ENCODE measurements at places on chromosomes 1 and 21.

DNA sequence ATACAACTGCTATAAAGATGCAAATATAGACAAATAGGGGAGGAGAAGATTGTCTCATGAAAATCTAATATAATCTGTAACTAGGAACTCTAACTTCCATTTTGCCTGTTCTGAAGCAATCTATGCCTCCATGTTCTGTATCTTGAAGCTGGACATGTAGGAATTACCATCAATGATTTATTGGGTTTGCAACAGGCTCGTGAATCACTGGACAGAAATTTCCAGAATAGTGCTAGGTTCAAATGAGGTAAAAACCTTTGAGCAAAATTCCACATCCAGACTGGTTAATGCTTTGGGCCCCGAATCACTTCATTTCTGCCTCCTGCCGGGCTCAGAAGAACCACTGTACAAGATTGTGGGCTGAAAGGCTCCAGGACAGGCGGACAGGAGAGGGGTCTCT lies 110.7 kb upstream of the CTTNBP2NL start:
- no peaks in the 10 kb centered on the region for H3K27me3 ChIP-seq
- DNase-seq: no peak
- no peaks in the 10 kb centered on the region for H3K36me3 ChIP-seq
- no peak overlapping the region for H3K4me3 ChIP-seq
- H3K27ac ChIP-seq: no peak overlapping the region

DNA sequence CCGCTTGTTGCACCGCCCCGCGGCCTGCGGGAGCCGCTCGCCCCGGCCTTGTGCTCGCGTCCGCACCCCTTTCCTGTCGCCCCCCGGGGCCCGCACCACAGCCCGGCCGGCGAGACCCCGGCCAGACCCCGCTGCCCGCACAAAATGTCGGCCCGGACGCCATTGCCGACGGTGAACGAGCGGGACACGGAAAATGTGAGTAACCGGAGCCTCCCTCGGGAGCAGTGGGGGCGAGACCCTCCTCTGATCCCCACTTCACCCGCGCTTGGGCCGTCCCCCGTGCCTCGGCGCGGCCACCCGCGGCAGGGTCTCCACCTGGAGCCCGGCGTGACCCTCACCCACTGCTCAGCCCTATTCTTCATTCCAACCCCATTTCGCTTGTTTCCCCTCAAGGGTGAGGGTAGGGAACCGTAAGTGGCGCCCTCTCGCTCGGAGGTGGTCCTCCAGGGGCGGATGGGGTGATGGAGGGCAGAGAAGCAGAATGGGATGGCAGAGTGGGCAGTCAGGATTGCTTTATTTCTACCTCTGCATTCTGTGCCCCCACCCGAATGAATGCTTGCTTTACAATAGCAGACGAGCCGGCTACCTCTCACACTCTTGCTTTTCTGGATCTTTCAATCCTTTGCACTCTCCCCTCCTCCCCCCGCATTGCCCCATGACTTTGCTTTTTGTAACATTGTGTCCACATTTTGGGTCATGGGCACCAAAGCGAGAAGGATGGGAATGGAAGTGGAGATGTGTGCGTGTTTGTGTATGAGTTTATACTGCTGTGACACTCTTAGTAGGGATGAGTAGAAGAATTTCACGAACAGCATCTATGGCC lies 954 bp downstream of the MARK1 start:
- DNase-seq: peak; percentile 83
- H3K4me3 ChIP-seq: peak overlapping the region; percentile 91
- no peaks in the 10 kb centered on the region for H3K27me3 ChIP-seq
- no peaks in the 10 kb centered on the region for H3K36me3 ChIP-seq
- H3K27ac ChIP-seq: peak overlapping the region; percentile 75

DNA sequence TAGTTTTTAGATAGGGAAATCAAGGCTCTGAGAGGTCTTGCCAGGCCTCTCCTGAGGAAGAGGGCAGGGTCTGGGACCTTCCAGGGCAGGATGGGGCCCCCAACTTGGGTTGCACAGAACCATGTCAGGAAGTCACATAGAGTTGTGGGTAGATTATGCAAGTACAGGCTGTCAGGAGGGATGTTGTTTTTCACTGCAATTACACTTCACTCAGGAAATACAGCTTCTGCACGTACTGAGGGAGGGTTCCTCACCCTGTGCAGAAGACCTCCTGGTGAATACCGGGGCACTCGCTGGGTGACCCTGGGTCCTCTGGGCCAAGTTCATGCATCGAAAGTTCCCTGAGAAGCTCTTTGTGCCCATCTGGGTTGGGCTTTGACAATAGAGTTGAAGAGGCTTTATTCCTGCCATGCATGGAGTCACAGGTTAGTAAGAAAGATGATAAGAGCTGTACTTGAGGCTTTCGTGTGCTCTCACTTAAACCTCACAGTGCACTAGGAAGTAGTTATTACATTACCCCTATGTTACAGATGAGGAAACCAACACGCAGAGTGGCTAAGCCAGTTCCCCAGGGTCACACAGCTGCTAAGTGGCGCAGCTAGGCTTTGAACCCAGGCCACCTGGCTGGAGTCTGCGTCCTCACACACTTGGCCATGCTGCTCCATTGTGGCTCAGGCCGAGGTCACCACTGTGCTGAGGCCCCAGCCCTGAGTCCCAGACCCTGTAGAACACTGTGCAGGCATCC lies 16.2 kb upstream of the TNFRSF1B start:
- no peak overlapping the region for H3K27ac ChIP-seq
- H3K36me3 ChIP-seq: no peaks in the 10 kb centered on the region
- DNase-seq: no peak
- no peak overlapping the region for H3K4me3 ChIP-seq
- H3K4me1 ChIP-seq: peaks cover 5% of the 10 kb centered on the region

GRCh38 chr1:22959545-22960360 lies 12.9 kb downstream of the LACTBL1 start:
- H3K36me3 ChIP-seq: no peaks in the 10 kb centered on the region
- H3K4me3 ChIP-seq: no peak overlapping the region
- H3K27ac ChIP-seq: no peak overlapping the region
- H3K27me3 ChIP-seq: no peaks in the 10 kb centered on the region
- no peak for DNase-seq
